ENCODE measurements at places on chromosomes 7 and 10. TPM values are rescaled to one million over a fixed set of nuclear protein-coding genes. Genes with fewer than 3 reads are reported as not detected.

DNA sequence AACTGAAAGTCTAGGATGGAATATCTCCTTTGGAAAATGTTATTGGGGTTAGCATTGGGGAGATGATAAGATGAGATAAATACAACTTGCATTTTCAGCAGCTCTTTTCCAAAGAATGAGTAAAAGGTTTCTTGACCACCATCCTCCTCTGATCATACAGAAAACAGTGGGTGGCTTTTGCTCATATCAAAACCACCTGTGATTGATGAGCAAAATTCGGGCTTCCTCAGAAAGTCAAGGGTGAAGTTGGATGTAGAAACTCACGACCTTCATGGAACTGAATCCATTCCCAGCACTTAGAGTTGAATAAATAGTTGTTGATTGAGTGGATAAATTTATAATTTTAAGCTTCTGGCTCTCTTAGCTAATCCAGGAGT is 158.4 kb downstream of the DNAJB6 start:
- DNase-seq, result no peak

DNA sequence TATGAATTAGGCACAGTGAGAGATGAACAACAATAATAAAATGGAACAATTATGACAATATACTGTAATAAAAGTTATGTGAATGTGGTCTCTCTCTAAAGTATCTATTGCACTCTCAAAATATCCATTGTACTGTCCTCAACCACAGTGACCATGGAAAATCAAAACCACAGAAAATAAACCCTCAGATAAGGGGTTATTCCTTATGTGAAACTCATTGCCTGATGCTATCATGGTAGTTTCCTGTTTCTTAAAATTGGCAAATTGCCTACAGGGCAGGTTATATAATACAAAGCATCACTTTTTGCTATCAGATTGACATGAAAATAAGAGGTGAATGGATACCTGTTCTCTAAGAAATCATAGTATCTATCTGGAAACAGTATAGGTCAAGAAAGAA is 3.8 kb downstream of the MCM10 start:
- DNase-seq, result no peak

GRCh38 chr10:104327745-104328645 is 10.3 kb downstream of the ITPRIP start:
- peak; percentile 68 for DNase-seq

- DNase-seq, result no peak
These were observed 346.0 kb downstream of the FRMD4A start for GRCh38 chr10:13984647-13985155.

- no peak for DNase-seq
These were observed 72.6 kb downstream of the COPG2 start for GRCh38 chr7:130595986-130596385.

GRCh38 chr7:22482503-22482902 is 17.5 kb downstream of the STEAP1B start:
- DNase-seq, result no peak

The XRCC2 gene
- 2.2 TPM for total RNA-seq

DNA sequence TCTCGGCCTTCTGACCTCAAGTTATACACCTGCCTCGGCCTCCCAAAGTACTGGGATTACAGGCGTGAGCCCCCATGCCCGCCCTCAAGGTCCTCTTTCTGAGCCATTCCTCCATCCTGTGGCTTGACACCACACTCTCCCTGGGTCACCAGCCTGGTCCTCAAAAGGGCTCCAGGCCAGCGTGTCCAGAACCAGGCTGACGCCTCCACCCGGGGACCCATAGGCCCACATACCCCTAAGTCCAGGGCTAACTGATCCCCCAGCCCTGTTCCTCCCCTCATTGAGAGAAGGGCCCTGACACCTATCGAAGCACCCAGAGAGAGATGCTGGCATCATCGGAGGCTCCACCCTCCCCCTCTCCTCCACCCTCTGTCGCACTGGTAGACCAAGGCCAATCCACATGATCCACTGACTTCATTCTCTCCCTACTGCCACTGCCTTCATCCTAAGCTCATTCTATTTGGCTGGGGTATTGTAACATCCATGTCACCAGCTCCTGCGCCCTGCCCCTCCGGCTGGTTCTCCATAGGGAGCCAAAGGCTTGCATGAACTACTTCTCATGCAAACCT is 46.7 kb downstream of the TMEM270 start:
- no peak for DNase-seq

DNA sequence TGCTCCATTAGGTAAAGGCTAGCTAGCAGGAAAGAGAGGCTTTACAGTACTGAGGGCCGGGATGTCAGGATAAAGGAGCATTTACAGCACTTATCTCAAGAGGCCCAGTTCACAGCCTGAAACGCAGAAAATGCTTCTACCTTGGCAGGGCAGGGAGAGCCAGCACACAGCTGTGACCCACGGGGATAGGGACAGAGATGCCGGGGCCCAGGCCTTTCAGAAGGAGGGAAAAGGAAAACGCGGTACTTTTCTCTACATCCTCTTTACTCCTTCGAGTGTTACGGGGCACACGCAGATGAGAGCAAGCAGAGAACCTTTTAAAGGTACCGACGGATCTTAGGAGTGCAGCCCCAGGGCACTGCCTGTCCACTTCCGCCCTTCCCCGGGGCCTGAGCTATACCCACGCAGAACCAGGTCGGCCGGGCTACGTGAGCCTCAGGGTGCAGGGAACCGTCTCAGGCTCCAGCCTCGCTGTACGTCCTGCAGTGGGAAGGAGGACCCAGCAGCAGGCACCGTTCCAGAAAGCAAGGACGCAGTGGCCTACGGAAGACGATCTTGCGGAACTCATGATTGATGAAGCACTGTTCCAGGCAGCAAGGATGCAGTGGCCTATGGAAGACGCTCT is 232.3 kb downstream of the ELFN1 start:
- no peak for DNase-seq

- DNase-seq, result peak; percentile 74
These were observed 81.7 kb downstream of the DLG5 start for GRCh38 chr10:77844713-77845445.

DNA sequence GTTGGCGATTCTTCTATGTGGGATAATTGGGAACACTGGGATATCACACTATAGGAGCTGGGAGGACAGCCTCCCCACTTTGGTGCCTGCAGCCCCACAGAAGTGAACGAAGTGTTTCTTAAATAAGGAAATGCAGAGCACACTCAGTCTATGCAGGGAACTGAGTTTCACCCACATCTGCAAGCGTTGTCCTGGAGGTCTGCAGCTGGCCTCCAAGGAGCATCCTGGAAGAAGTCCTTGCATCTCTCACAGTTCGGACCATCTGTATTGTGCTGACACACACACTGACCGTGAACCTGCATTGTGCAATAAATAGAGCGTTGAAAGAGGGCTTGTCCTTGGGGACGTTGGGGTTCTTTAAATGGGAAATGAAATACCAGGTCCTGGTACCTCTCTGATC is 25.8 kb downstream of the LAMB4 start:
- DNase-seq, result no peak

- no peak for DNase-seq
These were observed 2.8 kb downstream of the HDAC9 start for GRCh38 chr7:18498341-18498740.

GRCh38 chr10:88526501-88527105 is 56.5 kb downstream of the RNLS start:
- DNase-seq, result no peak

- DNase-seq, result no peak
These were observed 14.7 kb downstream of the MMRN2 start for GRCh38 chr10:86942441-86943315.

DNA sequence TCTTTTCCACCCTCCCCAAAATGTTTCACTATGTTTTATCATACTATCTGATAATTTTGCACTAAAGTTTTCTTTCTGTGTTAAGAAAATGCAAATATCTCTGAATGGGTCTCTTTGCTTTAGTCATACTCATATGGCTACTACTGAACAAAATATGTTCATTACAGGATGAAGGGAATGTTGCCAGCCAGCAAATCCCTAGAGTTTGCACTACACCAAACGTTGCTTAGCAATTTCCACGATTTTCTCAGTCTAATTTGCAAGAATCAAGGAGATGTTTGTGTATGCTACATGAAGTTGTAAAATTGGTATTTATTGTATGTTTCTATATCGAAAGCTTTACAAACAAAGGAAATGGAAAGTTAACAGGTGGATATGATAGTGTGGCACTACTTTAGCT is 10.6 kb upstream of the MAGI2 start:
- DNase-seq, result no peak

GRCh38 chr7:33582533-33582932 is 322.8 kb upstream of the BMPER start:
- DNase-seq, result no peak

The FXYD4 gene
- total RNA-seq, result not detected

DNA sequence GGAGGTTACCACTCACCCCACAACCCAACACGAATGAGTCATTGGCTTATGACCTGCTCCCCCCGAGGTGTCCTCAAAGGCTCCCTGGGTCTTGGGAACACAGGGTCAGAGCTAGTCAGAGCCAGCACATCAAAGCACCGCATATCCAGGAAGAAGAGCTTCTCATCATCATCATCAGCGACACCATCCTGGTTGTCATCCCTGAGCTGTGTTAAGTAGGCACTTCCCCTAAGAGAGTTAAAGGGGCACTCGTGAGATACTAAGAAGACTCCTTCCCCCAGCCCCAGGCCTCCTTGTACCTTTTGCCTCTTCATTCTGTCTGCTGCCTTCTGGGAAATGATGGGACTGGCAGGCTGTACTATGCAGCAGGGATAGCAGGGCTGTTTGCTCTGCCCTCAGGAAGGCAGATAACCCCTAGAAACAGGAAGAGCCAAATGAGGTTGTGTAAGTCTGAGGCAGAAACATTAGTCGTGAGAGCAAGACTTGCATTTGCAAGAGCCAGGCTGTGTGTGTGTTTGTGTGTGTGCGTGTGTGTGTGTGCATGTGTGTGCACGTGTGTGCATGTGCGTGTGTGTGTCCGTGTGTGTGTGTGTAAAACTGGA is 11.1 kb upstream of the CPA1 start:
- peak; percentile 94 for DNase-seq

DNA sequence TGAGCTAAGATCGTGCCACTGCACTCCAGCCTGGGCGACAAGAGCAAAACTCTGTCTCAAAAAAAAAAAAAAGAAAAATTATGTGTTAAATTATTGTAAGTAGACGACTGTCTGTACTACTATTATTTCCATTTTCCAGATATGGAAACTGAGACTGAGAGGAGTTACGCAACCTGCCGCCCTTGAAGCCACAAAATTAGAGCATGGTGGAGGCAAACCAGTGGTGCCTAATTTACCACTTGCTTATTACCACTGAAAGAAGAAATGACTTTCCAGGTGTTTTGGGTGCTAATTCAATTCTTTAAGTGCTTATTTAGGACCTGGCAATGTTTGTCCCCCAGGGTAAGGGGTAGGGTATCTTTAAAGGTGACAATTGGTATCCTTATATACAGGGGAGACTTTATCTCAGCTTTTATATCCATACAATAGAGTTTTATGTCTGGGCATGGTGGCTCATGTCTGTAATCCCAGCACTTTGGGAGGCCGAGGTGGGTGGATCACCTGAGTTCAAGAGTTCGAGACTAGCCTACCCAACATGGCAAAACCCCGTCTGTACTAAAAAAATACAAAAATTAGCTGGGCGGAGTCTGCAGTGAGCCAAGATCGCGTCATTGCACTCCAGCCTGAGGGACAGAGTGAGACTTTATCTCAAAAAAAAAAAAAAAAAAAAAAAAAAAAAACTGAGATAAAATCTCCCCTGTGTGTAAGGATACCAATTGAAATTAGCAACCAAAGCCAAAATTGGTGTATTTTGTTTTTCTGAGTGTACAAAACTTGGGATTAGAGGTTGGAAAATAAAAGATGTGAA is 16.6 kb upstream of the CAMK1D start:
- DNase-seq, result no peak

The ZNF365 gene
- 6.3 TPM for total RNA-seq

- DNase-seq, result peak; percentile 77
These were observed 27.8 kb downstream of the RBM20 start for GRCh38 chr10:110671788-110672579.

DNA sequence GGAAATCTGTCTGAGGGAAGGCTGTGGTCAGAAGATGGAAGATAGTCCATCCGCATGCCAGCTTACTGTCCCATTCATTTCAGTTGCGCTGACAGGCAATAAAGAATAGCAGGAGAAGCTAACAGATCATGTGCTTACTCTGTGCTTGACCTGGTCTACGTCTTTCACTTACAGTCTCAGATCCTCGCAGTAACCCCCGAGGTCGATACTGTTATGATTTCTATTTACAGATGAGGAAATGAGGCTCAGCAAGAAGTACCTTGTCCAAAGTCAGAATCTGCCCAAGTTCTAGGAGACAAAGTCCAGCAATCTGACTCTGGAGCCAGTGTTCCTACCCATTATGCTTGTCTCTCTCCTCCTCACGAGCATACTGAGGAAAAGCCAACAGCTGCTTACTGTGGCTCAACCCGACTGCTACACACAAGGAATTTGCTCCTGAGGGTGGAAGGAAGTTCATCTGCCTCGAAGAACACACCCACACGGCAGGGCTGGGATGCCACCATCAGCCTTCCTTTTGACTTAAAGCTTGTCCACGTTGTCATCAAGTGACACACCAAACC is 74.2 kb downstream of the MINPP1 start:
- no peak for DNase-seq

The SLC26A4 gene
- total RNA-seq, result 0.24 TPM

DNA sequence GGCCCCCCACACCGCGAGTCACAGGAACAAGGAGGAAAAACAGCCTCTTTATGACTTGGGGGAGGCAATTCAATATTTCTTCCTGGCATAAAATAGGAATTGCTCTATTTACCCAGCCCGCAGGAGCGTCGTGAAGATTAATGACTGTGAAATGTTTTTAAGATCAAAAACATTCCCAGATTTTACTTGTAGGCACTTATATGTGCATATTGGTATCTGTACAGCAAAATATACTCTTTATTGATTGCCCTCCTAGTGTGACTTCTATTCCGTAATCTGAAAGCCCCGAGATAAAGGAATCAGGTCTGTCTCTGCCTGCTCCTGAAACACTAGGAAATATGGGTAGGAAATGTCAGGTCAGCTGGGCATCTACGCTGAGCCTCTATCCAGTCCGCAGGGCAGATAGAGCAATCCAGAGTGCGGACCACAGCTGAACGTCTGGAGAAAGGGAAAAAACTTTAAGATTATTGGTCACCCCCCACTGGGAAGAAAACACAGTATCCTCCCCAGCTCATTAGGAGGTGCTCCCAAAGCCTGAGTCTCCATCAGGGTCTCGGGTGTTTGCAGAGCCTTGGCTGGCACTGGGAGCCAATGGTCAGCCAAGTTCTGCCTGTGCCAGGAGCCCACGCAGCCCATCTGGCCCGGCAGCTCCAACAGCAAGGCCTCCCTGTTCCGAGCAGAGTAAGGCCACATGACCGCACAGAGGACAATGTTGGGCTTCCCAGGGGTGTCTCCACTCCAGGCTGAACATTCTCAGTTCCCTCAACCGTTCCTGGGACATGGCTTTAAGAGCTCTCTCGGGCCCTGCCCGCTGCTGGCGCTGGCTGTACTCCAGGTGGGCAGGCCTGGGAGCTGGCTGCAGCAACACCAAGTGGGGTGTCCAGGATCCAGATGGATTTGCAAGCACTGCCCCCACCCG is 7.7 kb downstream of the CTBP2 start:
- DNase-seq, result peak; percentile 29

The TMEM26 gene
- 1.9 TPM for total RNA-seq

DNA sequence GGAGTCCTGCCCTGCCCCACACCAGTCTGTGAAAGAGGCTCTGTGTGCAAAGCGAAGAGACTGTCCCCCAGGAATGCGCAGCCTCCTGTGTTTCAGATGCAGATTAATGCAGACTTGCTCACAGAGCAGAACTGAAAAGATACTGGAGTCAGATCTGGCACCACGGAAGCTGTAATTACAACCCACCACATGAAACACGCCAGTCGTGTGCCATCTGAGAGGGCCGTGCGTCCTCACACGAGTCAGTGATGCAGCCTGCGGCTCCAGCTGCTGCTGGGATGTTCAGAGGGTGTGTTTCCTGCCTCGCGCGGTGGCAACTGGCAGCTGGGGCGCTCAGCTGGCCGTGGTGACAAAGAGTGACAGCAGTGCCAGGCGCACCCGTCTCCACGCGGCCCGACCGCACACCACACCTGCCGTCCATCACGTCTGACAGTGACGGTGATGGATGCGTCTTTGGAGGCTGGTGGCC is 50.0 kb downstream of the NKX6-2 start:
- DNase-seq, result no peak
